ENCODE measurements at places on chromosomes 5 and 9. TPM values are rescaled to one million over a fixed set of nuclear protein-coding genes. Genes with fewer than 3 reads are reported as not detected.

Gene CDKN2A
- 143 TPM for polyA plus RNA-seq

Gene FUBP3
- polyA plus RNA-seq, result 50.1 TPM

Gene SPATA31A3
- polyA plus RNA-seq, result not detected

Gene WDR38
- polyA plus RNA-seq, result not detected

Gene IRGM
- not detected for polyA plus RNA-seq

Gene DCTN4
- 28.1 TPM for polyA plus RNA-seq

Gene FAXDC2
- polyA plus RNA-seq, result 8.9 TPM

- peak; percentile 59 for DNase-seq
Measured at GRCh38 chr5:107486489-107486888, 184.2 kb downstream of the EFNA5 start.

GRCh38 chr9:15146268-15146700, 160.7 kb downstream of the TTC39B start:
- no peak for DNase-seq

DNA sequence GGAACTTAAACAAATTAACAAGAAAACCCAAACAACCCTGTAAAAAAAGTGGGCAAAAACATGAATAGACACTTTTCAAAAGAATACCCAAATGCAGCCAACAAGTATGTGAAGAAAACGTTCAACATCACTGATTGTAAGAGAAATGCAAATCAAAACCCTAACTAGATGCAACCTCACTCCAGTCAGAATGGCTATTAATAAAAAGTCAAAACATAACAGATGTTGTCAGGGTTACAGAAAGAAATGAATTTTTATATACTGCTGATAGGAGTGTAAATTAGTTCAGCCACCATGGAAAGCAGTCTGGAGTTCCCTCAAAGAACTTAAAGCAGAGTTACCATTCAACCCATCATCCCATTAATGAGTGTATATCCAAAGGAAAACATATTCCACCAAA, 479.0 kb downstream of the MTRR start:
- no peak for DNase-seq

DNA sequence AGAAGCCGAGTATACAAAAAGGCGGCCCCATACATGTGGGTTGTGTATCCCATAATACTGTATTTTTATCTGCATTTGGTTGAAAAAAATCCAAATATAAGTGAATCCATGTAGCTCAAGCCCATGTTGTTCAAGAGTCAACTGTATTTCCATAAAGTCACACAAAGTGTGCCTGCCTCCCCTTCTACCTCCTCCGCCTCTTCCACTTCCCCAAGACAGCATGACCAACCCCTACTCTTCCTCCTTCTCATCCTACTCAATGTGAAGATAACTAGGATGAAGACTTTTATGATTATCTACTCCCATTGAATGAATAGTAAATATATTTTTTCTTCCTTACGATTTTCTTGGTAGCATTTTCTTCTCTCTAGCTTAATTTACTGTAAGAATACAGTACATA, 92.7 kb downstream of the RFX3 start:
- DNase-seq, result no peak

DNA sequence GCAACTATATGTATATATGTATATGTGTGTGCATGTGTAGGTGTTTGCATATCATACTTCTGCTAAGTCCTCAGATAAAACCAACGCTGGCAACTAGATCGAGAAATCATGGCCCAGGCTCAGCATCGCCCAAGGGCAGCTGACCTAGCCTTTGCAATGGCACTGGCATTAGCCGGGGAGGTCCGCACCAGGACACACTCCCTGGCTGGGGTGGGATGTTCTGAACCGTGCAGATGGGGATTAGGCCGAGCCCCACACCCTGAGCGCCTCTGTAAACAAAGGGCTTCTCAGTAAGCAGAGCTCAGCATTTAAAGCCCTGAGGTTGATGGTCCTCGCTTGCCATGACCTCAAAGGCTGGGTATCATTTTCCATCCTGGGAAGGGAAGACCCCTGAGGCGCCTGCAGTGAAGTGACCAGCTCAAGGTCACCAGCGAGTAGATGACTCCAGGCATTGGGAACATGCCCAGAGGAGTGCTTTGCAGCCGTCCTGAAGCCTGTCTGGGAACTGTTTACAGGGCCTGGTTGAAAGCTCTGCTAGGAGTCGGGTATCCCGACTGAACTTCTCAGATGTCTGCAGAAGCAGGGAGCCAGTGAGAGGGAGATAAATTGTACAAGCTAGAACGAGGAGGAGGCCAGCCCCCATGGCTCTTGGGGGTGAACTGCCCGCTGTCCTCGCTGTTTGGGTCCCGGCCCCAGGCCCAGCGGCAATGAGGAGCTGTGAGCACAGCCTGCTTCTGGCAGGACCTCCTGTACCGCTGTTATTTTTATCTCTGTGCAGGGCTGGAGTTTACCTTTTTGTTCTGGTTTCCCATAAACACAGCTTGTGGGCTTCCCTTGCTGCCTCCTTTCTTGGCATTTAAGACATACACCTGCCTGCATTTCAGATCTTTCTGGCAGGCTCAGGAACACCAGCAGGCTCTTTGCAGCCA, 18.4 kb downstream of the GADD45G start:
- DNase-seq, result no peak

DNA sequence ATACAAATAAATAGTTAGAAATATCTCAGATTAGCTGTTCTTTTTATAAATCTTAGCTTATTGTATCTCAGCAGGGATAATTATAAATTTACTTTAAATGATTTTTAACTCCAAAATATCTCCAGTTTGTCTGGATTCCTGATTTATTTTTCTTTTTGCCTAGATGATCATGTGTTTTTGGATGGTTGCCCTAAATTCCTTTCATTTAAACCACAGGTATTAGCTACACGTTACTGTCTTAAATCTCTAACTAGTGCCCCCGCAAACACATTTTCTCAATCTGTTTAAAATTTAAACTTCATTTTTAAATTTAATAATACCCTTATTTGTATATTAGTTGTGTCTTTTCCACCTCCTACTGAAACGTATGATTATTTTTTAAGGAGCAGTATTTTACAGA, 5.6 kb downstream of the FER start:
- no peak for DNase-seq

- no peak for DNase-seq
Measured at GRCh38 chr9:106417685-106418084, 445.3 kb upstream of the ZNF462 start.

DNA sequence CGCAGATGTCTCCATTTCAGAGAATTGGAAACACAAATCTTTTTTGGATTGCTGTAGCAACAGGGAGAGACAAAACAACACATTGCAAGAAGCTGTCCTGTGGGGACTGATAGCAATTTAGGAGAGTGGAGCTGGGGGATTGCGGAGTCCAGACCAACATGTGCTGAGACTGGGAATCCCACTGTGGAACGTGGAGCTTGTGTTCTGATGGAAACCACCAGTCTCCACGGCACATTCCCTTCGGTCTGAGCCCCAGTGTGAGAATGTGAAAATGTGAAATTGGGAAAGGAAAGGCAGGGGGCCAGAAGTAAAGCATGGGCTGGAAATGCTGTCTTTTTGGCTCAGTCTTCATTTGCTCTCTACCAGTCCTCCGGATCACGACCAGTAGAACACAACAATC, 348.8 kb upstream of the TNC start:
- no peak for DNase-seq

GRCh38 chr5:16654647-16655334, 38.0 kb upstream of the RETREG1 start:
- DNase-seq, result no peak

- DNase-seq, result no peak
Measured at GRCh38 chr9:31210978-31211570, 1173.4 kb upstream of the ACO1 start.

GRCh38 chr9:36053971-36054370, 17.3 kb downstream of the RECK start:
- DNase-seq, result no peak

DNA sequence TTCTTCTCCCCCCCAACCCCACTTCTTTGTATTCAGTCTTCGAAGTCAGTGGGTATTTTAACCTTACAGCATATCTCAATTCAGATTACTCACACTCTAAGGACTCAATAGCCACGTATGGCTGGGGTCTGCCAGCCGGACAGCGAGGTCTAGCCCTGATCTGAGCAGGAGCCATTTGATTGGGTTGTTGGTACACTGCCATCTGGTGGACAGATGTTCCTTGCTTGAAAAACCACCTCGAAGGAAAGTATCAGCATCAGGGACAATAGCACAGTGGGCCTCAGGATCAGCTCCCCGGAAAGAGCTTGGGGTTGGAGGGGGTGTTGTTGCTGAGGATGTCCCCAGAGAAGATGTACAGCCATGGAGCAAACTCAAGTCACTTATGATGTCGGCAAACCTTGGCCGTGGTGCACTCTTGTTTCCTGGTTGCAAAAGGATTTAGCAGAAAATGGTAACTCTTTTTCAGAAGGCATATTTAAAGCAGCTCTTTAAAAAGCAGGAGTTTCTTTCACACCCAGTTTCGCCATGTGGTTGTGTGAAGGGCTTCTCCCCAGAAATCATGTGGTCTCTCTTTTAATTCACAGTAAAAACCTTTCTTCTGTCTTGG, 31.7 kb upstream of the KCNMB1 start:
- peak; percentile 67 for DNase-seq

DNA sequence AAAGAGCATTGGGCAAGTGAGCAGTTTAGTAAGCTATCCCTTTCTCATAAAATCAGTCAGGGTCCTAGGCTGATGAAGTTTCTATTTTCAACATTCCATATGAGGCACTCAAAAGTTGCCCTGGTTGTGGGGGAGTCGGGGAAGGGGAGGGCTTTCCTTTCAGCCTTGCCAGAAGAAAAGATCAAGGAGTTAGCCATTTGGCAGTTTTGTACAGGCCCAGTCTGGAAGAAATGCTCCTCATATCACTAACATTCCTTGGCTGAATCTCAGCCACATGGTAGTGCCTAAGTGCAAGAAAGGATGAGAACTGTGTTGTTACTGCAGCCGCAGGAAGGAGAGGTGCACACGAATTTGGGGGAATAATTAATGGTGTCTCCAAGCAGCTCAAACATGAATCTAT, 60.8 kb downstream of the ZNF474 start:
- no peak for DNase-seq

- no peak for DNase-seq
Measured at GRCh38 chr5:131997026-131997726, 14.3 kb downstream of the ACSL6 start.

DNA sequence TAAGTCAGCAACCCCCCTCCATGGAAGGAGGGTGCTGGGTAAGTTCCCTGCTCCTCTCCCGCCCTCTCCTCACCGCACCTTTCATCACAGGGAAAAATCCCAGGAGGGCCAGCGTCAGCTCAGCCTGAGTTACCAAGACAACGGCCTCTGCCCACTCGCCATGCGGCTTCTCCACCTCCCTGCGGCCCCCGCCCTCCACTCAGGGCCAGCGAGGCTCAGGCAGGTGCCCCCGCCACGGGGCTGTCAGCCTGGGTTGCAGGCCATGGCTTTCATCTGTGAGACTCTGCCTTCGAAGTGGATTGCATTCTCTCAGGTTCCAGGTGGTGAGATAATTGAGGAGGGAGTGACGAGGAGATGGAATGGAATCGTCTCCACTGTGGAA, 27.2 kb upstream of the LAMC3 start:
- no peak for DNase-seq

GRCh38 chr9:98380065-98380681, 124.7 kb upstream of the TBC1D2 start:
- peak; percentile 65 for DNase-seq

DNA sequence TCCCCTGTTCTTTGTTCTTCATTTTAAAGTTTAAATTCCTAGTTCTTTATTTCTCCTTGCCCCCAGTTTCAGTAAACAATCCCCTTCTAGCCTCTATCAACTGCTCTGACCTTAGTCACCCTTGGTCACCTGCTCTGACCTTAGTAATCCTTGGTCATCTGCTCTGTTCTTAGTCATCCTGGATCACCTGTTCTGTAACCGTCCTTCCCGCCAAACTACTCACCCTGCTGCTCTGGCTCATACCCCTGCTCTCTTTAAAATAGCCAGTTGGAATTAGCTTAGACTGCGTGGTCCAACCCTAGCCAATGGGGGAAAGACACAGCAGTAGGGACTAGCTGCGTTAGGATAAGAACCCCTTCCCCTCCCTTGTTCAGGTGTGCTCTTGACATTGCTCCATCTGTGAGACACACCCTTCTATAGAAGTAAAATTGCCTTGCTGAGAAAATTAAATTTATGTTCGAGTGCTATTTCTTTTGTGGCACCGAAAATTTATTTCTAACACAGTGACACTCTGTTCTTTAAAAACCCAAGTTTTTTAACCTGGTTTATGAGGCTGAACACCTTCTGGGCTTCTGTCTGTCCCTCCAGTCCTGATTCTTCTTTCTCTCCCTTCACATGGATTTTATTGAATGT, 3.8 kb downstream of the PRRC1 start:
- DNase-seq, result no peak

- no peak for DNase-seq
Measured at GRCh38 chr9:3001311-3001710, 157.4 kb upstream of the PUM3 start.

DNA sequence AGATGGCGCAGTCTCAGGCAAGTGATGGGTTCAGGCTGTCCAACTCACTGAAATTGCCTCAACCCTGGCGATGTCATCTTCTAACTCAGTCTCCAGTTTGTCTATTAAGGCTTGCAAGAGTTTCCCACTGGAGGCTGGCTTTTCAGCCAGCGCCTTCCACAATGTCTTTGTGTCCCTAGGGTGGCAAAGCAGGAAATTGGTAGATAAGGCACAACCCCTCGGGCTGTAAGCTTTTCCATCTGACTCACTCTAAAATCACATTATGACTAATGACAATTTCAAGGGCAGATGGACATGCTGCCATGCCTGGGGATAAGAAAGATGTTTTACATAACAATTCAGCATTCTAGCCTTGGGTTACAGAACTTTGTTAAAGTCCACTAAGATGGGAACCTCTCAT, 61.9 kb downstream of the MROH2B start:
- peak; percentile 32 for DNase-seq

GRCh38 chr9:27369591-27369990, 72.6 kb upstream of the EQTN start:
- DNase-seq, result no peak

DNA sequence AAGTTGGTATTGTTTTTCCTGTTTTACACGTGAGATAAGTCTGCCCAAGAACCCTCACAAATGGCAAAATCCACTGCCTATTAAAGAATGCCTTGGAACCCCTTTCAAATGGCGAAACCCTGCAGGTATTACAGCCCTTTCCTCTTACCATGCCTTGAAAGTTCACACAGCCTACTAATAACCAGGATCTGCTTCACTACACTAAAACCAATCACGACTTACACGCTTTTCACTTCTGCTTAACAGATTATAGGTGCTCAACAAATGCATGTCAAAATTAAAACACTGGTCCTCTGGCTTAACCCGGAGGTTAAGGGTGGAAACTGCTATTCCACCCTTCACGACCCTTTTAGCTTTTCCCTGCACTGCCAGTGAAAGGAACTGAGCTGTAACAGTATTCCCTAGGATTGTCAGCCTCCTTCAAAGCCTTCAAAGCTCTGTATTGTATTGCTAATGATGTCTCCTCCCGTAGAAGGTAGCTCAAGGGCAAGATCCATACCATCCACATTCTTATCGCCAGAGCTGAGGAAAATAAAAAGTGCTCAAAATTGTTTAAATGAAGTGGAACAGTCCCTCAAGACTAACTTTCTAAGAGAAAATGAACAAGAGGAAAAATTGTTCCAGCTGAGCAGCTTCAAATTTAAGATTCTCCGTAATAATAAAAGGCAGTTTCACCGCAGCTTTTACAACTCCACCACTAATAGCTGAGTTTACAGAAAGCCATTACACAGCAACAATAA, 997 bp downstream of the AUH start:
- DNase-seq, result no peak

- no peak for DNase-seq
Measured at GRCh38 chr5:55584398-55585205, 49.8 kb upstream of the PLPP1 start.

GRCh38 chr5:133683646-133684596, 71.6 kb upstream of the FSTL4 start:
- no peak for DNase-seq

- no peak for DNase-seq
Measured at GRCh38 chr5:13910201-13910600, 34.3 kb downstream of the DNAH5 start.
